ENCODE measurements at places on chromosomes 16 and 17.

DNA sequence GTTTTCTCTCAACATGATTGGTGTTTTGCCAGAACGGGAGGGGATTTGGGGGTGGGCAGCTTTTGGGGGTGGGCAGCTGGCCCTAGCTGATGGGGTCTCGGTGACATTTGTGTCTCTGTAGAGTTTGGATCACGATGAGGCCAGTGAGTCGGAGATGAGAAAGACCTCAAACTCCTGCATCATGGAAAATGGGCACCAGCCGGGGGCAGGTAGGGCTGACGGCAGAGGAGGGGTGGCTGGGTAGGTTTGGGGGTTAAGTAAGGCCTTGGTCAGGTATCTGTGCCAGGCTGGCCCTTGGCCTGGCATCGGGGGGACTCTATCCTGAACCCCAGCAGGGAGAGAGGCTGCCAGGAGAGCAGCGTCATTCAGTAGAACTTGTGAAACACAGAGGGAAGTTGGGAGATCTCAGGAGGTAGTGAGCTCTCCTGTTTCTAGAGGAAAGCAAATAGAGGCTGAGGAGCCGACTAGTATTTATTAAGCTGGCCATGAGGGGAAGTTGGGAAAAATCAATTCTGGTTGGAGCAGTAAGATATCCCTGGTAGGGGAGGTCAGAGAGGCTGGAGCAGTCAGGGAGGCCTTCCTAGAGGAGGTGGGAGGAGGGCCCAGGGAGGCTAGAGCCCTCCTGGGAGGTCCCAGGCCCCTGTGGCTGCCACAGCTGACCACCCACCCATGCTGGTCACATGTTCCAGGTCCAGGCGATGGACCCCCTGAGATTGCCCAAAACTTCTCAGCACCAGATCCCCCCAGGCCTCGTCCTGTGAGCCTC is 8.1 kb downstream of the SMTNL2 start:
- DNase-seq = no peak

DNA sequence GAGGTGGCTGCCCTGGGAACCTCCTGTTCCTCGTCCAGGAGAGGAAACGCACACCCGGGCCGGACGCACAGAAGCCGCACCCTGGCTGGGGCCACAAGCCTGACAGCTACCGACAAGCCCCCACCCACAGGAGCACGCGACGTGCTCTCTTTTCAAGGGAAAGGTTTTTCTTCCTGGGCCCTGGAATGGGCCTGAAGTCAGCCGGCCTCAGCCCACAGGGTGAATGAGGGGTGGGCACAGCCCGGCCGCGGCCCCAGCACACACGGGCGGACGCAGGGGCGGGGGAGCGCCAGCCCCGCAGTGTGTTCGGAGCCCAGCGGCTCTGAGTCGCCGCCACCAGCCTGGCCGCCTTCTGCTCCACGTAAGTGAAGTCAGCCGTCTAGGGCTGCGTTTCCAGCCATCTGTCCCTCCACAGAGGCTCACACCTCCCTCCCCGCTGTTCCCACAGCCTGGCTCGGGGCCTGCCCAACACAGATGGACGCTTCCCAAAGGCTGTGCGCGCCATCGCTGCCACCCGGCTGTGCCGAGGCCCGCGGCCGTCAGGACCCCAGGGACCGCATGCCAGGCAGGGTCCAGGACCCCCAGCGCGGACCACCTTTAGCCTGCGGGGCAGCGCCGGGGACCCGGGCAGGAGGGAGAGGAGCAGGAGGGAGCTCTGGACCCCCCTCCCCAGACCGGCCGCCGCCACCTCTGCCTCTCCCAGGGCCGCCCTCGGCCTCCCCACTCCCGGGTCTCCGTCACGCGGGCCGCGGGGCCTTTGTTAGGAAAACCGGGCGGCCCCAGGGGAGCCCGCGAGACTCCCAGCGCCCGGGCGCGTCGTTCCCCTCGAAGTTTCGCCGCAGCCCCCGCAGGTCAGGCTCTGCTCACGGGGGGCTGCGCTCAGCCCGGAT is 36.8 kb downstream of the CBFA2T3 start:
- DNase-seq = peak; percentile 62

DNA sequence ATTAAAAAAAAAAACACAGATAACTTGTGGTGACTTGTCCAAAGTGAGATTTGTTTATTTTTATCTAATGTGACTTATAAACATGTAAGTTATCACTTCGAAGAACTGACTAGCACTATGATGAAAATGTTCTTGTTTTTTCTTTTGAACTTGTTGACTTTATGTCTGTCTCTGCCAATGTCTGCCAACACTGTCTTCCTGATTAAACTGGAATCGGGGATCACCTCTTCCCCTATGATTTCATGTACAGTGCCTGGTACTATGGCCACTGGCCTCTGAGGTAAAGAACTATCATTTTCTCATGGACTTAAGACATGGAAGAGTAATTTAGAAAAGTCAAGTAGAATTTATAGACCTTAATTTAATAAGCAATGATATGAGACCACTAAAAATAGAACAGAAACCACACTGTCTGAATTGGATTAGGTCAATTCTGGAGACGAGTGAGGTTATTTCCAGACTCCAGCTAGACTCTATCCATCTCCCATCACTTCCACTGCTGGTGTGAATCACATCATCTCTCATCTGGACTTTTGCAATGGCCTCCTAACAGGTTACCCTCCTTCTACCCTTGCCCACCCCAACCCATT is 8.9 kb downstream of the C17orf78 start:
- no peak for DNase-seq

GRCh38 chr17:17911001-17911613 is 61.1 kb downstream of the TOM1L2 start:
- no peak for DNase-seq

DNA sequence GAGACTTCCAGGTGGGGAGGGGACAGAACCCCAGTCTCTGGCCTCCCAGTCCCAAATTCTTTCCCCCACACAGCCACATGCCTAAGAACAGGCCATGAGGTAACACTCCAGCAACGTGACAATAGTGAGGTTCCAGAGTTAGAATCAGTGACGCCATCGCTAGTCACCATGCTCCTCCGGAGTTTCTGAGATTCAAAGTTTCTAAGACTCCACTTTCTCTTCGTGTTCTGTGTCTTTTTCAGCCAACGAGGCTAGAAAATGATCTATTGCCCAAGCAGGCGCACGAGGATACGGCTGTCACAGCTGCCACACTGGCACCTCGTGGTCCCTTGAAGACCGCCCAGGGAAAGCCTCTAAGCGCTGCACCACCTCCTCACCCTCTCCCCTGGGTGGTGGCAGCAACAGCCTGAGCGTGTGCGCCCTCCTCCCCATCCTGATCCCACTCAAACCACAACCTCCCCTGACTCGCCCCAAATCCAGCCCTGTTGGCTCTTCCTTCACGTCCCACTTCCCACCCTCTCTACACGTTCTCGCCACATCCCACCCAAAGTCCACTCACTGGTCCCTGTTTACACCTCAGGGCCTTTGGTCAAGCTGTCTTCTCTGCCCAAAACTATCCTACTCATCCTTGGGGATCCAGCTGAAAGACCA is 1.0 kb downstream of the MCRIP1 start:
- DNase-seq = peak; percentile 80

DNA sequence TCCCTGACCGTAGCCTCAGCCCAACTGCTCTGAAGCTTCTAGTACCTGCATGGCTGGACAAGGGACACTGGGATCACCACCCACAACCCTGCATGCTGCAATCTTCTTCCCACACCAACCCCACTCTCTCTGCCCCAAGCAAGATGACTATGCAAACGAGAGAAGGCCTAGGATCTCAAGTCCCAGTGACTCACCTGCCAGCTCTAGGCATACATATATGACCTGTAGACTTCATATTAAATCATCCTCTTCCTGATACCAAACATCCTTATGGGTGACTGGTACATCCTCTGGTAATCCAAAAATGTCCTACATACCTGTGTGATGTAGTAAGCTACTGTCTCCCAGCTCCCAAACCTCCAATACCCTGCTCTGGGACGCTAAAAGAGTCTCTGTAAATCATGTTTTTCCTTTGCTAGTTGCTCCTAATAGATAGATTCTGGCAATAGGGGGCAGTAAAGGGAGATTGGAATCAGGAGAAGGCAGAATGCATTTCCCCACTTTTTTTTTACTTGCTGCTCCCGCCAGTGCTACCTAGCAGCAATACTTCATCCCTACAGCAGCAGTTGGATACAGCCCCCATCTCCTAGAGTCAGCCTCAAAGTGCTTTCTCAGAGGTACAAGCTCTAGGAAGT is 43.4 kb upstream of the SOX9 start:
- DNase-seq = no peak

DNA sequence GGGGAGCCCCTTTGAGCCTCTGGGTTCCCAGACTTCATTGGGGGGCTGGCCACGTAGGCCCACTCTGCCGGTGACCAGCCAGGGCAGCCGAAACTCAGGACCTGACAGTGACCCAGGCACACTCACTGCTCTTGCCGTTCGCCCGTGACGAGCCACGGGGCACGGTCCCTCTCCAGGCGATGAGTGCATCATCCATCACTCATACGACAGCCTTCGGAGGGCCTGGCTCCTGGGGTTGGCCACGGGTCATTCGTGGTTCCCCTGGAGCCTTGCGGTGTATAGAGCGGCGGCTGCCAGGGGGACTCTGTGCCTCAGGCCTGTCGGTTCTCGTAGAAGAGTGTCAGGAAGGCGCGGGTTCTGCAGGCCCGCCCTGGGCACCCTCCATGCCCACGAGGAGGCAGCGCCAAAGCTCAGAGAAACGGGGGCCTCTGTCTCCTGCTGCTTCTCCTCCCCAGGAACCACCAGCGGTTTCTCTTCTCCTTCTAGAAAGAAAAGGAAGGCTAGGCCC is 11.2 kb upstream of the NUDT16L1 start:
- no peak for DNase-seq

Data from hematopoietic multipotent progenitor cell treated with erythropoietin and hydrocortisone succinate and interleukin-3 and kit ligand, for 6 days (in vitro differentiated cells).